ENCODE measurements at places on chromosomes 3 and 15.

DNA sequence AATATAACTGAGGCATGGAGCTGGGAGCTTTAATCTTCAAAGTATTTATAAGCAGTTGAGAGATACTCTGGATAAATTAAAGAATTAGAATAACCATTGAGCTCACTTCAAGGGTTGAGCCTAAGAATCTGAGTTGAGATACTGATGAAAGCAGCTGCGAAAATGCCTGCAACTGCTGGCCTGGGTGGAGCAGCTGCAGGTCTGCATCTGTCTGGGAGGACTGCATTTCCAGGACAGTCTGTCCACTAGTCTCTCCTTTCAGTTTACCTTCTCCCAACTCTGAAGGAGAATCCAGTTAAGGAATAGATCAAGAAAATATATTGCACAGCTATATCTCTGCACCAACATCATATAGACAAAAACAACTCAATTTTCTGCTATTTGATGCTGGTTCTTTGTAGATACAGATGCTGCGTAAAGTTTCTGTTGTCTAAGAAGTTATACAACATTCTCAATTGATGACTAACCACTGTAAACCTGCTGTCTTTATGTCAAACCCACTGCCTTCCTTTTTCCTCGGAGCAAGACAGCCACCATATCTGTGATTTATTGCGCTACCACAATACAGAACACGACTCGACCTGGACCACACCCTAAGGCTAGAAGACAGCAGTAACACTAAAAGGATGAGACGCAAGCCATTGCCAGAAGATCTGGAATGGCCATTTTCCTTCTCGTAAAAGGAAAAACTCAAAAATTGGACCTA lies 245.1 kb downstream of the MAGI1 start:
- no peak for DNase-seq

- DNase-seq = no peak
Observed at GRCh38 chr3:45016916-45017315, 9.2 kb upstream of the CLEC3B start.

- DNase-seq = no peak
Observed at GRCh38 chr3:111758642-111759041, 100.4 kb upstream of the PHLDB2 start.

DNA sequence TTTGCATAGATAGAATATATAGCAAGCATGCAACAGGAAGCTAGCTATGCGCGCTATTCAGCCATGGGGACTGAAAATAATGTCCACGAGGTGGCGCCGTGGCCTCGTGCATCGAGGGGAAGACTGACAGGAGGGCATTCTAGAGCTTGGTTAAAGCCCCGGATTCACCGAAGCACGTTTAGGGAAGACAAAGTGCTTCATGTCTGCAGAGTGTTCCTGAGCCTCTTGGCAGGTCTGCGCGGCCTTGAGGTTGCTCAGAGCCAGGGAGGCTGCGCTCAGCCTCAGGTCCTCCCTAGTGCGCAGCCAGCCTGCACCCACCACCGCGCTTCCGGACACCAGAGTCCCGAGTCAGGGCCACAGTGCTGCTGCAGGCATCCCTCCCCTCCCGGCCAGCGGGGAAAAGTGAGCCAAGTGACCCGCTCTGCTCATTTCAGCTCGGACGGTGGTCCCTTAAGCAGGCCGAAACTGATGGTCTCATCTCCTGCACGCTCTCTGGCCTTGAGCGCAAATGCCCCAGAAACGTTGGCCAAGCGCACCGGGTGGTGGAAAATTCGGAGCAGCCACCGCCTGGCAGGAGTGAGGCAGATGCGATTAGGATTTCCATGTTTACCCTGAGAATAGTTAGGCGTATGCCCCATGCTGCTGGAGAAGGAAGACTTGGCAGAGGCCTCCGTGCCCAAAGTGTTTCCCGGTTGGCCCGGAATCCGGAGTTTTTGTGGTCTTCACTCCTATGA lies 24.8 kb downstream of the GABRA5 start:
- DNase-seq = peak; percentile 17

- no peak for DNase-seq
Observed at GRCh38 chr15:70518201-70519003, 245.0 kb downstream of the UACA start.

DNA sequence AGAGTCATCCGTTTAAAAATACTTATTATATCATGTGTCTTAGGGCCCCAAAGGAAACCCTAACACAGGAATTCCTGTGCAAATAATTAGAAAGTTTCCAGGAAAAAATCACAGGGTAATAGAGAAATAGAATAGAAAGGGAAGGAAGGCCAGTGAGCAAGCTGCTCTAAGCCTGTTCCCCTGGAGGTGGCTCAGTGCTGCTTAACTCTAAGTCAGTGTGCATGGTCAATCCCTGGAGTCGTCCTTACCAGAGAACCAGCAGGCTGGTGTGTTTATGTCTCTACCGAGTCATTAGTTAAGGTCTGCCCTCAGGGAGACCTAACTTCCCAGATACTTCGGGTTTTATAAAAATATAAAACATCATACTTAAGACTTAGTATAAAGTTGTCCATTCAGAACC lies 21.0 kb upstream of the MCF2L2 start:
- DNase-seq = no peak
